Tibial artery (tissue), 4 donors: ENCODE measurements at places on chromosomes 5 and 9.

DNA sequence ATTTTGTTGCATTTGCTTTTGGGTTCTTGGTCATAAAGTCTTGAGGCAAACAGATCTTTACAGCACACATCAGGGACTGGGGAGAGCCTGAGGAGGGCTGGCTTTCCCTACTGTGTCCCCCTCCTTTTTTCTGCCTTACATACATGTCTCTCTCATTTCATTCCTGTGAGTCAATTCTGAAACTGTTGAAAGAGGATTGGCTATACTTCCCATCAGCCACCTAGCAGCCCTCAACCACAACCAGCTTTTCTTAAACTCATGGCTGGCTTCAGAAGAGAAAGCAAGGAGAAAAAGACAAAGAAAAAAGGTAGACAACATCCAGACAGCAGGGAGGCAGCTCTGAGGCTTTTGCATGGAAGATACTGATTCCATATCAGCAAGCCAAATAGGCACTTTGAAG is 374.8 kb upstream of the KIF2A start:
- no peaks in the 10 kb centered on the region for H3K36me3 ChIP-seq
- H3K27ac ChIP-seq, result no peak overlapping the region
- no peak overlapping the region for H3K4me3 ChIP-seq

- H3K36me3 ChIP-seq, result peaks cover 56% of the 10 kb centered on the region
- no peak for DNase-seq
- H3K27me3 ChIP-seq, result no peaks in the 10 kb centered on the region
- H3K27ac ChIP-seq, result no peak overlapping the region
- H3K4me1 ChIP-seq, result peaks cover 36% of the 10 kb centered on the region
- H3K4me3 ChIP-seq, result no peak overlapping the region
Measured at GRCh38 chr9:92612292-92612691, 57.6 kb downstream of the IPPK start.

DNA sequence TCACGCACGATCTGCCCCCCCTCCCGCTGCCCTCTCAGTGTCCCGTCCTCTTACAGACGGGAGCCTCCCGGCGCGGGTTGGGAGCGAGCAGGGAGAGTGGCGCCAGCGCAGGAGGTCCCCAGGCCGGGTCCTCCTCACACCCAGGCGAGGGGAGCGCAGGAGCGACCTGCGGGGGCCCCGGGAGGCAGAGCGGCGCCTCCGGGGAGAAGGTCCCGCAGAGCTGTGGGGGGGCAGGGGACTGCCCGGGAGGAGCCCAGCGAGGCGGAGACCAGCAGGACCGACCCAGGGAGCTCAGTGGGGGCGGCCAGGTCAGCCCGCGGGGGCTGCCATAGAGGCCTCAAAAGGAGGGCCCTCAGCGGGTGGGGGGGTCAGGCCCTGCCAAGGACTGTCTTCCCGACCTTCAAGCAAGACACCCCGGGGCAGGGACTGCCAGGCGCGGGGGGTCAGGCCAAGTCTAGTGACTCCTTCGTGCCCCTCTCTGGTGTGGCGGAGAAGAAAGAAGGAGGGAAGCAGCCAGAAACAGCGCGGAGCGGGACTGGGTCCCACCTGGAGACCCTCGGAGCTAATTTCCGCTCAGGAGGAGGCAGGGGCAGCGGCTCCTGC is 123.3 kb upstream of the ERCC6L2 start:
- H3K27me3 ChIP-seq, result no peaks in the 10 kb centered on the region
- H3K4me3 ChIP-seq, result peak overlapping the region; percentile 43
- no peaks in the 10 kb centered on the region for H3K36me3 ChIP-seq

DNA sequence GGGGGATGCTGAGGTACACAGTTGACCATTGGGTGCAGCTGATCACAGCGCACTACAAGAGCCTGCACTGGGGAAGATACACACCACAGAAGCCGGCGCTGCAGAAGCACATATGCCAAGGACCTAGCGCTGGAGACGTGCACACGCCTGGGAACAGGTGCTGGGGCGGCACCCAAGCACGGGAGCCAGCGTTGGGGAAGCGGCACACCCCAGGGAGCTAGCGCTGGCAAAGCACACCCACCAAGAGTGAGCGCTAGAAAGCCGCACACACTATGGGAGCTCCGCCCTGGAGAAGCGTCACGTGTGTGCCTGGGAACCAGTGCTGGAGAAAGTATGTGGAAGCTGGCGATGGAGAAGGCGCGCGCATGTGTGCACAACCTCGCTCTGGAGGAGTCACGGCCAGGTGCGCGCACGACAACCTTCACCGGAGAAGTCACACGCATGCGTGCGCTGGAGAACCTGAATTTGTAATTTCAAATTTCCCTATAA is 4.5 kb downstream of the FANCC start:
- H3K4me1 ChIP-seq, result peaks cover 6% of the 10 kb centered on the region
- DNase-seq, result peak; percentile 62
